Stimulated activated CD4-positive, alpha-beta T cell treated with anti-CD3 and anti-CD28 coated beads, Interleukin-4, amount 100 ng/mL, for 48 hours (primary cell): ENCODE measurements at places on chromosomes 1 and 21.

GRCh38 chr21:43783098-43783700, 6.2 kb upstream of the RRP1 start:
- no peak for DNase-seq

GRCh38 chr1:157497987-157498735, 54.2 kb downstream of the FCRL5 start:
- DNase-seq = no peak

DNA sequence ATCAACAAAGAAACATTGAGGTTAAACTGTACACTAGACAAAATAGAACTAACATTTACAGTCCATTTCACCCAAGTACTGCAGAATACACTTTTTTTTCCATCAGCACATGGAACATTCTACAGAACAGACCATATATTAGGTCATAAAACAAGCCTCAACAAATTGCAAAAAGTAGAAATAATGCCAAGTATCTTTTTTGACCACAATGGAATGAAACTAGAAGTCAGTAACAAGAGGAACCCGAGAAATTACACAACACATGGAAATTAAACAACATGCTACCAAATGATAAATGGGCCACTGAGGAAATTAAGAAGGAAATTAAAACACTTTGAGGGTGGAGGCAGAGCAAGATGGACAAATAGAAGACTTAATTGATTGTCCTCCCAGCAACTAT, 8.4 kb upstream of the C1orf185 start:
- no peak for DNase-seq

- no peak for DNase-seq
These were observed 52.0 kb downstream of the PRDM2 start for GRCh38 chr1:13751985-13752384.

DNA sequence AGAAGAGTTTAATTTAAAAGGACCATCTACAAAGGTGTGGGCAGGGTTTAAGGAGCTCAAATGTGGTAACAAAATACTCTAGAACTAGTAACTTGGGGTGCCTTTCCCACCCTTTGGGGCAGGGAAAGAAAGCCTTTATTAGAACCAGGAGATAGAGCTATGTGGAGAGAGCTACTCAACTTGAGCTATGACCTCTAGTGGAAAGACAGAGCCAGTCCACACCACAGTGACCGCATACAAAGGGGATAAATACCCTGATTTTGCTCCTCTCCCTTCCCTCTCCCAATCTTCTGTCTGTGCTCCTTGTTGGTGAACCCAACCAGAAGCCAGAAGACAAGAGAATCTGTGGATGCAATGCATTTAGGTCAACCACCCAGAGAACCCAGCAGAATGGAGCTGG, 54.4 kb upstream of the JAK1 start:
- no peak for DNase-seq

GRCh38 chr1:38285807-38286530, 239.4 kb upstream of the POU3F1 start:
- no peak for DNase-seq

GRCh38 chr1:47440599-47441081, 2.8 kb downstream of the FOXD2 start:
- DNase-seq = no peak

DNA sequence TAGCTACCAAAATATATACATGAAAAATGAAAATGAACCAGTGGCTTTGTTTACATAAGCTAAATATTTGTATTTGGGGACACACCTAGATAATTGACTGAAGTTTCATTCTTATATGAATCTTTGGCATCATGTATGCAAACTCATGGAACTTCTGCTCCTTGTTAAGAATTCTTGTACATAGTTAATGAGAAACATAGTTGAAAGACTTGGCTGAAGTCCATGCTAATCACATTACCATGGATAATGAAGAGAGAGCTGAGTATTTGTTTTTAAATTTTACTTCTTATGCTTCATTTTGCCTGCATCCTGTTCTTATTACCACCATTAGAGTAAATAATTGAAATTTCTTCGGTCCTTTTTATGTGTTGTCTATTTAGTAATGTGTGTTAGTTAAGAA, 108.8 kb downstream of the LRRC53 start:
- DNase-seq = no peak

DNA sequence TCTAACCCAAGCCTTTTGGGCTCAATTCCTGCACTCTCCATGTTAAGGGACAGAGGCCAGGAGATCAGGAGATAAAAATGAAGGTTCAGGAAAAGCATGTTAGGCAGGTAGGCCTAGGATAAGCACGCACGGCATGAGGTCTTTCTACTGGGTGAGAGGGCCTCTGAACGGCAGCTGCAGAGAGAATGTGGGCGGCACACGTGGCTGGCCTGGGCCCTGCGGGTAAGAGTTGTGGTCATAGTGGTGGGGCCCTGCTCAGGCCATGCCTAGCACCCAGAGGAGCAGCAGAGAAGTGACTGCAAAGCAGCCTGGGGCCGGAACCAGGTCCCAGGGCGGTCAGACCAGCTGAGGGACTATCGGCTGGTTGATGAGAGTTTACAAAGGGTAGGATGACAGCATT, 7.5 kb upstream of the FOXO6 start:
- DNase-seq = no peak

- DNase-seq = no peak
These were observed 9.7 kb downstream of the PLPP3 start for GRCh38 chr1:56569661-56570060.
